A549 treated with CORT108297 at 1 μM for 4 hours (cell line): ENCODE measurements at places on chromosomes 3 and 15. TPM values are rescaled to one million over a fixed set of nuclear protein-coding genes. Genes with fewer than 3 reads are reported as not detected.

VGLL3 gene
- 4.2 to 11.5 TPM (median 6.8 TPM) in 5 replicates for total RNA-seq

EIF4E3 gene
- 2.7 to 3.7 TPM (median 3.4 TPM) in 5 replicates for total RNA-seq

EIF2A gene
- 62.1 to 101 TPM (median 70.4 TPM) in 5 replicates for total RNA-seq

ILDR1 gene
- not detected in 5 replicates for total RNA-seq

COL6A5 gene
- not detected in 5 replicates for total RNA-seq

JAGN1 gene
- total RNA-seq: 58.8 to 79.6 TPM (median 72.0 TPM) in 5 replicates

LMCD1 gene
- total RNA-seq: 71.6 to 80.1 TPM (median 76.8 TPM) in 5 replicates

CKMT1A gene
- 2.5 to 4.1 TPM (median 2.7 TPM) in 5 replicates for total RNA-seq

GASK1A gene
- total RNA-seq: not detected in 5 replicates

COLQ gene
- 0.13 to 0.68 TPM (median 0.44 TPM) in 5 replicates for total RNA-seq

GXYLT2 gene
- 0.95 to 2.2 TPM (median 1.6 TPM) in 5 replicates for total RNA-seq

STAB1 gene
- 0.03 to 0.05 TPM in 2 of 5 replicates, not detected in the others for total RNA-seq

AHSG gene
- 0.05 to 0.09 TPM in 2 of 5 replicates, not detected in the others for total RNA-seq

CISH gene
- total RNA-seq: 0.51 to 0.66 TPM (median 0.58 TPM) in 5 replicates

FBXW12 gene
- not detected in 5 replicates for total RNA-seq

PPP4R2 gene
- 26.7 to 44.0 TPM (median 35.3 TPM) in 5 replicates for total RNA-seq

CHRNA7 gene
- total RNA-seq: 2.4 to 4.8 TPM (median 4.2 TPM) in 5 replicates

KLHL6 gene
- not detected in 5 replicates for total RNA-seq

KLHL40 gene
- not detected in 5 replicates for total RNA-seq

NANOGP8 gene
- not detected in 5 replicates for total RNA-seq

MST1 gene
- total RNA-seq: 1.4 to 2.9 TPM (median 1.8 TPM) in 5 replicates

LINGO1 gene
- total RNA-seq: 8.5 to 13.7 TPM (median 9.8 TPM) in 5 replicates
